ENCODE measurements at places on chromosomes 1 and 21.

DNA sequence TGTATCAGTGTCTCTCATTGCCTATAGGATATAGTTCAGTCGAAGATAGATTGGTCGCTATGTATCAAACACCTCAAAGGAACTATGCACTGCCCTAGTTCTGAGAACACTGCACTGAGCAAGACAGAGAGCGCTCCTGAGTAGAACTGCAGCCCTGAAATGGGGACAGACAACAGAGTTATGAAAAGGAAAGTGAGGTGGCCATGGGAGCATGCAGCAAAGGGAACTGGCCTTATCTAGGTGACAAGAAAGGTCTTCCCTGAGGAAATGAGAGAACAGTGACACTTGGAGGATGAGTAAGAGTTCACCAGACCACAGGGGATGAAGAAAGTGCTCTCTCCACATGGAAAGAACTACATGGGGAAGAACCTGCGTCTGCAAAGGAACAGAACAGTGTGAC, 7.5 kb upstream of the G0S2 start:
- no peak for DNase-seq

- no peak for DNase-seq
Measured at GRCh38 chr1:7223334-7224080, 438.3 kb downstream of the CAMTA1 start.

- DNase-seq, result peak; percentile 57
Measured at GRCh38 chr1:30715216-30715615, 8.2 kb downstream of the MATN1 start.

- DNase-seq, result no peak
Measured at GRCh38 chr1:91948501-91949355, 473 bp upstream of the BRDT start.

DNA sequence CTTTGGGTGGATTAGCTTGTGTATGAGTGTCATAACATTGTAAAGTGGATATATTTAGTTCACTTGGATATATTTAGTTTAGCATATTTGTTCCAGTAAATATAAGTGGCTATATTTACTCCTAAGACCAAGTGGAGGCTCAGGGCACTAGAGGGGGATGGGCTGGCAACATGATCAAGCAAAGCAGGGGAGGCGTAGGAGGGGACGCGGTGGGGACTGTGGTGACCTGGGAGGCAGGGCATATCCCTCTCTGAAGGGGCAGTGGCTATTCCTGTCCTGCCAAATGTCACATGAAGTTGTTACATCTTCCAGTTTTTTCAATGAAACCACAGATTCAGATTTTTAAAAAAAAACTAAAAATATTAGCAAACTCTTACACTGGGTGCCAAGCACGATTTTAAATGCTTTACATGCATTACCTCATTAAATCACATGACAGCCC, 51.9 kb upstream of the EDN2 start:
- DNase-seq, result no peak

DNA sequence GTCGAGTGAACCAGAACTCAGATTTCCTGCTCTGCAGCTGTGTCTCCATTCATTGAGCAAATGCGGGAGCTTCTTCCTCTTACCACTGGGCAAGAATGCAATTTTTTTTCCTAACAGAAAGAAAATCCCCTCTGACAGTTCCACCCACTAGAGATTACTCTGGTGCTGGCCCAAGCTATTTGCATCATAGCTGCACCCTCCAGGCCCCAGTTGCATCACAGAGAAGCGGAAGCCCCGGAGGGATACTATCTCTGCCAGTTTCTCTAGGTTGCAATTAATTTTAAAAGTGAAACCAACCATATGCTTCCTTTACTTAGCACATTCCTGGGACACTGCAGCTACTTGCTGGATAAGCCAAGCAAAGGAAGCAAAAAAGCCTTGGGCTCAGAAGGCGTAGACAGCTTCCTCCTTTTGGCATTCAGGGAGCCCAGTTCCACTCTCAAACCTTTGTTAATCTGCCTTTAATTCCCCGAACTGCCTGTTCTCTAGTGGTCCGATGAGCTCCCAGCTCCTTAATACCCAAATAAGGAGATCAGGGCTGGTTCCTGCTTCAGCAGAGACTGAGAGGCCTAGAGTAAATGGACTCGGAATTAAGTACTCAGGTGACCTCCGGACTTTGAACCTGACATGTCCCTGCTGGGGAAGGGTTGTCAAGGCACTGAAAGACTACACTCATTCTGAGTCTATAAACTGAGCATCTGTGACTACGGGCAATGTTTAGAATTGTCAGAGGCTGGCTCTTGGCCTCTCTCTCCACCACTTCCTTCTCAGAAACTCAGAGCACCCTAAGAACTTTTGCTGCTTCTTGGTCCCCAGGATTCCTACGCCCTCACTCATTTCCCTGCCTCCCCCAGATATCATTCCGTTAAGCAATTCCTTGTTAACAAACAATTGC, 72.5 kb upstream of the TNFSF18 start:
- no peak for DNase-seq

- no peak for DNase-seq
Measured at GRCh38 chr21:36892201-36892600, 74.3 kb downstream of the HLCS start.

- no peak for DNase-seq
Measured at GRCh38 chr21:37896788-37897187, 19.5 kb downstream of the KCNJ6 start.

DNA sequence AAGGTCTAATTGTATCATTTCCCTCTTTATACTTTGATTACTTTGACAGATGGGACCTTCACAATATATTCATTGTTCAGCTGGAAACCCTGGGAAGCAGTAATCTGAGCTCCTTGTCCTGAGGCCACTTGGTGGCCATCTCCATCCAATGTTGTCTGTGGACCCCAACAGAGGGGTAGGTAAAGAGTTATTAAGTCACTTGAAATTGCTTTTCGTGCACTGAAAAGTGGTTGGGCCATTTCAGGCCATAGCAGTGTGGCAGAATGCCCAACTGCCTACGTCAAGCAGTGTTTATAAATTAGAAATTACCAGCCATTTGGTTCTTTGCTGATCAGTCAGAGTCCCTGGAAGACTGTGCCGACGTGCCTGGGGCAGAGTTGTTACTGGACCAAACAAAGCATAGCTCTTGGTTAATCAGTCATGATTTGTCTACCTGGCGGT, 308.3 kb upstream of the USP25 start:
- DNase-seq, result no peak

DNA sequence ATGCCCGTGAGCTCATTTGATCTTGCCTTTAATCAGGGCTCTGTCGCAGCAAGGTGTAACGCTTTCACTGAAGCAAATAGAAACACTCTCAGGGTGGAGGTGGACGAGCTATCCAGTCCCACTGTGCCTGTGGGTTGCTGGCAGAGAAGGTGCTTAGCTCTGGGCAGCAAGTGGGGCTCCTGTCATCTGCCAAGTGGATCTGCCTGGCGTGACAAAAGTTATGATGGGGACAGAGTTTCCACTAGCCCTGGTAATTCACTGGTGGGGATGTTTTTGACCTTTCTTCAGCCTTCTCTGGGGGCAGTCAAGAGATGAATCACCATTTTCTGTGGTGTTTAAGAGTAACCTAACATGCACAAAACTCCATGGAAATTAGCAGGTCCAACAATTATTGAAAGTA, 71.3 kb upstream of the EDEM3 start:
- no peak for DNase-seq

DNA sequence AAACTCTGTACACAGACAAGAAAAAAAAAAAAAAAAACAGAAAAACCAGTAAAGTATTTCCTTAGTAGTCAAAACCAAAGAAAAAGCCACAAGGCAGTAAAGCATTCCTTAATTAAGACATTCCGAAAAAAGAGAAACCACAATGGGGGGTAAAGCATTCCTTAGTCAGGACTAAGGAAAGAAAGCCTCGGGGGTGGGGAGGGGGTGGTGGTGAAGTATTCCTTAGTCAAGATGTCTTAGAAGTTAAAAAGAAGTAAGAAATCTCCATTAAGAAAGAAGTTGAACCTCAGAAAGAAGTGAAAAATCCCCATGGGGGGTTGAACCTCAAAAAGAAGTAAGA, 28.2 kb upstream of the FMO1 start:
- DNase-seq, result no peak

- no peak for DNase-seq
Measured at GRCh38 chr1:240414237-240414636, 197.7 kb downstream of the GREM2 start.

All from activated CD4-positive, alpha-beta T cell treated with anti-CD3 and anti-CD28 coated beads, Interleukin-2, amount 50 U/mL, for 48 hours (primary cell).